NCI-H2171 (cell line): ENCODE measurements at places on chromosomes 4 and X.

DNA sequence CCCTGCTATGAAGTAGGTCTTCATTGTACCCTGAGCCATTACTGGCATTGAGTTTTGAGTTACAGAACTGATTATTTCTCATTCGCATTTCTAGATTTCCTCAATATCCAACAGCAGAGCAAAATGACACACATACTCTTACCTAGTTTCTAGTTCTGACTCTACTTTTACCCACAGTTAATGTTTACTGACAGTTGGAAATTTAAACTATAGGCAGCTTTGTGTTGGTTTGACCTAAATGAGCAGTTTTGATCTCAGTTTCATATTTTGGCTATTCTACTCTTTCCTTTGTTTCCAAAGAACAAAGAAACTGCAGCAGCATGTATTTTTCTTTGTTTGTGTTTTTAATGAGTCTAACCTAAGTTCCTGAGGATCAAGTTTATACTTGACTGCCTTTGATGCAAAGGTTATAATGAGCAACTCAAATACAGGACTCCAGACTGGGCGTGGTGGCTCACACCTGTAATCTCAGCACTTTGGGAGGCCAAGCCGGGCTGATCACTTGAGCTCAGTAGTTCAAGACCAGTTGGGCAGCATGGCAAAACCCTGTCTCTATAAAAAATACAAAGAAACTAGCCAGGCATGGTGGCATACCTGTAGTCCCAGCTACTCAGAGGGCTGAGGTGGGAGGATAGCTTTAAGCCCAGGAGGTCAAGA lies 30.4 kb downstream of the TXK start:
- no peak for DNase-seq

- DNase-seq, result no peak
Observed at GRCh38 chr4:161817914-161818313, 345.9 kb downstream of the FSTL5 start.

DNA sequence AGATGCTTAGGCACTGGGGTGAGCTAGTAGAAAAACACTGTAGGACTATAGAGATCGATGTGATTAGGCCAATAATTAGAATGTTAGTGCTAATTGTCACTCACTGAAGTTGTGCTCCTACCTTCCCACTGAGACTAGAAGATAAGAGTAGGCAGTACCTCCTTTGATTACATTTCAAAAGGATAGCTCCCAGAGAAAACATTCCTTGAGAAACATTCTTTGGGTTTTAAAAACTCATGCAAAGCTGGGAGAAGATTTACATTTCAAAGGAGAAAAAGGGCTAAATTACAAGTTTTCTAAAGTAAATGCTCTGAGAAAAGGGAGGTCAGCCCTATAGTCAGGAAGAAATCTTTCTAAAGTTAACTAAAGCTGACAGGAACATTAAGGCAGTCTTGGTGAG lies 860.3 kb upstream of the NDST4 start:
- no peak for DNase-seq

- DNase-seq, result no peak
Observed at GRCh38 chr4:28093071-28093470, 1232.4 kb downstream of the STIM2 start.

- DNase-seq, result no peak
Observed at GRCh38 chrX:101676571-101676970, 16.9 kb upstream of the ARMCX2 start.

DNA sequence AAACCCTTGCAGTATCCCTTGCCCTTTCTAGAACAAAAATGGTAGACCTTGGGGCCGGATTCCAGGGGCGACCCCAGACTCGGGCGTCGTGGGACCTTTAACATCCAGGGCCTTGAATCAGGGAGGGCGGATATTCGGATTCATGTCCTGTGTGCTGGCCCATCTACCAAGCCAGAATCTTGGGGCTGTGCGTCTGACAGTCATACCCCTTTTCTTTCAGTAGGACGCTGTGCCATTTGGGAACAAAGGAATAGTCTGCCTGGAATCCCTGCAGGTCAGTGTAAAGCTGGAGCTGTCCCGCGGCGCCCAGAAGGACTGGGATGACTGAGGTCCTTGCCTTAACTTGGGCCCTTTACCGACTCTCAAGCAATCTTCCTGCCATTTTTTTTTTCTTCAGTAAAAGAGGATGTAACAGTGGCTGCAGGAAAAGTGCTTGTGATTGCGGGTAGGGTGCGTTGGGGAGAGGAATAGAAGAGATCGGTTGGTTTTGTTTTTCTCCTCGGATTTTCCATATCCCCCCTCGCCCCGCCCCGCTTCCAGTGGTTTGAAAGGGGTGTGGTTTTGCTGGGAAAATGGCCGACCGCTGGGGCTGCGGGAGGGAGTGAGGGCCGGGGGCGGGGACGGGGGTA lies 518 bp downstream of the ARMCX1 start:
- DNase-seq, result no peak

- DNase-seq, result no peak
Observed at GRCh38 chrX:87064502-87064901, 453.1 kb upstream of the KLHL4 start.

DNA sequence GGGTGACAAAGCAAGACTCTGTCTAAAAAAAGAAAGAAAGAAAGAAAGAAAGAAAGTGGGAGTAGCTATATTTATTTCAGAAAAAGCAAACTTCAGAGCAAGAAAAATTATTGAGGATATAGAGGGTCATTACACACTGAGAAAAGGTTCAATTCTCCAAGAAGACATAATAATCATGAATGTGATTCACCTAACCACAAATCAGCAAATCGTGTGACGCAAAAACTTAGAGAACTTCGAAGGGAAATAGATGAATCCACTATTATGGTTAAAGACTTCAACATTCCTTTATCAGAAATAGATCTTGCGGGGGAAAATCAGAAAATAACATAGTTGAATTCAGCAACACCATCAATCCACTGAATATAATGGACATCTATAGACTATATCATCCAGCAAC lies 219.3 kb upstream of the LDB2 start:
- no peak for DNase-seq

GRCh38 chrX:141220342-141221008 lies 21.8 kb downstream of the SPANXC start:
- DNase-seq, result no peak

GRCh38 chr4:56388306-56388705 lies 1.0 kb upstream of the AASDH start:
- DNase-seq, result no peak

DNA sequence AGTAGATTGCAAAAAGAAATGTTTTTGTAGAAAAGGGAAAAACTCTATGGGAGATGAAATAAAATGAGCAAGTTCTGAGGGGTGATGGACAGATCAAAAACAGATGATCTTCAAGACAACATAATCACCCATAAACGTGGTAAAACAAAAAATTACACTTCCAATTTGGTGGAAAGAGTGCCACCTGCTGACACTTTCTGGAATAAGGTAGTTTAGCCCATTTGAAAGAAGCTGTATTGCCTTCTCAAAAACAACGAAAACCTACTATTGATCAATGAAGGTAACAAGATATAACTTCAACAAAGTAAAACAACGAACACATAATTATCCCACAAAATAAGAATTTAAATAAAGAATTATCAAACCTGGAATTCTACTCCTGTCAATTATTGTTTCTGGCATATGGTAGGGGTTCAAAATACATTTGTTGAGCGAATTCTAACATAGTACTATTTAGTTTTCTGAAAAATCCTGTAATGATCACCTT lies 2.5 kb downstream of the COQ2 start:
- DNase-seq, result peak; percentile 1

- DNase-seq, result no peak
Observed at GRCh38 chr4:78592088-78592783, 40.7 kb downstream of the ANXA3 start.

GRCh38 chrX:154443992-154444754 lies at the start of gene FAM50A:
Gene FAM50A (plus strand): TSS chrX:154444141. CDS start chrX:154444236, 95 bp downstream.
- peak; percentile 44 for DNase-seq

- DNase-seq, result no peak
Observed at GRCh38 chrX:112759512-112759911, 79.8 kb upstream of the LHFPL1 start.

DNA sequence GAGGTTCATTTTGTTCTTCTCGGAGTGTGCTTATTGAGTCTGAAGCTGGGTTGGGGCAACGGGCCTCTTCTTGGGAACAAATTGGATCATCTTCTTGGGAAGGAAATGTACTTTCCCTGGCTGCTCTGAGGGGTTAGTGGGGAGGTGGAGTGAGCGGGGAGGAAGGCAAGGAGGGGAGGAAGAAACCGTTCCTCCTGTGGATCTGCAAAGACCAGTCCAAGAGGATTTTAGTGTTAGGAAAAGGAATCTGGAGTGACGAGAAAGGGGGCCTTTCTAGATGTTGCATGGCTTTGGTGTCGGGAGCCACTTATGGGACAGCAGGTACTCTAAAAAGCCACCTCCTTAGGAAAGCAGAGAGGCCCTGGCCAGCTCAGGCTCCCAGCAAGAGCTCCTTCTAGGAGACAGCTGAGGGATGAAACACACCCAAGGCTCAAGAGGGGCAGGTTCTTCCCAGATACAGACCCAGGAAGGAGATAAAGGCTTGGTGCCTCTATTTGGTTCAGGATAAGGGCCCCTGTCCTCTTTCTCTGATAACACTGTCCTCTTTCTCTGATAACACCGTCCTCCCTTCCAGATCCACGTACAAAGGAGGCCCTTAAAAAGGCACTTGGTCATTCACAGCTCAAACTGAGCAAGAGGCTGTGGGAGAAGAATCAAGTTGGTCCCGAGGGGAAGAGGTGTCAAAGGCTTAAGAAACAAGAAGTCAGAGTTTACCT lies 451 bp downstream of the SOD3 start:
- DNase-seq, result no peak

DNA sequence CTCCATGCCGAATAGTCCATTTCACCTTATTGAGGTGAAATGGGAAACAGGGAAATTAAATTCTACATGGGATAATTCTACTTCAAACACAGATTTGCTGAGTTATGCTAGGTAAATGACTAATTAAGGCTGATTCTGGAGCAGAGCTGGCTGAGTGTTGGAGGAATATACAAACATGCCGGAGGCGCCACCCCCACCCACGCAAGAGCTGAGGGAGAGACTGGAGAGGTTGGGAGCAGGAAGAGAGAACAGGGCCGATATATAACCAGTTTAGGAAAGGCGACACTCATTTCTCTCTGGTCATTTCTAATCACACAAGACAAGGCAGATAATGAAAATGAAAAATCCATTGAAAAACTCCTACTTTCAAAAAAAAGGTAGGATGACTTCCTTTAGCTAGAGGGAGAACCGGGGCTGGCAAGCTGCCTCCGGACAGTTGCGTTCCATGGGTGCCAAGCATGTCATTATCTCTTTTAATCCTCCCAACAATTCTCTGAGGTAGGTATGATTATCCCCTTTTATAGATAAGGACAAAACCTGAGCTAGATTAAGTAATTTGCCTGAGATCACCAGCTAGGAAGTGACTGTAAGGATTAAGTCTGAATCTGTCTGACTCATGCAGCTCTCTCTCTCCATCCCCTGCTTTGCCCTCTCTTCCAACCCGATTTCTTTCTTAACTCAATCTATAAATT lies 27.6 kb upstream of the CFAP299 start:
- no peak for DNase-seq

GRCh38 chrX:8971116-8971515 lies 62.8 kb downstream of the FAM9B start:
- DNase-seq, result no peak

DNA sequence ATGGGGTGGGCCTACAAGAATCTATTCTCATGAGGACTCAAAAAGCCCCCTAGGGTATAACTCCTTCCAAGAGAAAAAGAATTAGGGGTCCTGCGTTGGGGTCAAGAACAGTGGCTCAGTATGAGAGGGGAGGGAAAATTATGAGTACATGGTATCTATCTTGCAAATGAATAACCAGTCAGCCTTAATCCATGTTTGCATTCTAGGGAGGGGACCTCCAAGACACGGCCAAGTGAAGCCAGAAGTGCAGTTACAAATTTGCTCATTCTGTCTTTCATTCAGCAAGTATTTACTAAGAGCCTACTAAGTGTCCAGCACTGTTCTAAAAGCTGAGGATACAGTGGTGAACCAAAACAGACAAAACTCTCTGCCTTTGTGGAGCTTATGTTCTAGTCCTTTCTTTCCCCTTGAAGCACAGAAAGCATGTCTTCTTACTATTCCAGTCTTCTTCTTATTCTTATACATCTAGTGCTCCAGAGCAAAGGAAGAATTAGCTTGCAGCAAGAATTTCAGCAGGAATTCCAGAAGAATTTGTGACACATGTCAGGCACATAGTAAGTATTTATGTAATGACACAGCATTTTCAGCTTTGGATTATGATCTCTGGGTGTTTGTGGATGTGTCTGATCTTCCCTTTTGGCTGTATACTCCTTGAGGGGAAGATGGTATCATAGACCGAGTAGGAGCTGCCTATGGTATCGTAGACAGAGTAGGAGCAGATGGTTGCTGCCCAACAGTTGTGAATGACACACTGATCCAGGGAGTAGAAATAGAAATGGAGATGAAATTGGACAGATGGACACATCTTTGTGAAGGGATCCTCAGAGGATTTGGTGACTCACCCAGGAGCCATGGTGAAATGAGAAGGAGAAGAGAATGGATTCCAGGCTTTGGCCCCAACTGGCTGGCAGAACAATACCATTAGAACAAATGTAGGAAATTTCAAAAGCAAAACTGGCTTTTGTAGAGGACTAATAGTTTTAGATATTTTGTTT lies 75.9 kb downstream of the COQ2 start:
- no peak for DNase-seq

- DNase-seq, result peak; percentile 60
Observed at GRCh38 chrX:153947009-153947769, 2.7 kb upstream of the RENBP start.

GRCh38 chrX:132842460-132843238 lies 115.8 kb downstream of the HS6ST2 start:
- no peak for DNase-seq

GRCh38 chr4:70651864-70652506 lies 14.3 kb downstream of the JCHAIN start:
- peak; percentile 2 for DNase-seq

DNA sequence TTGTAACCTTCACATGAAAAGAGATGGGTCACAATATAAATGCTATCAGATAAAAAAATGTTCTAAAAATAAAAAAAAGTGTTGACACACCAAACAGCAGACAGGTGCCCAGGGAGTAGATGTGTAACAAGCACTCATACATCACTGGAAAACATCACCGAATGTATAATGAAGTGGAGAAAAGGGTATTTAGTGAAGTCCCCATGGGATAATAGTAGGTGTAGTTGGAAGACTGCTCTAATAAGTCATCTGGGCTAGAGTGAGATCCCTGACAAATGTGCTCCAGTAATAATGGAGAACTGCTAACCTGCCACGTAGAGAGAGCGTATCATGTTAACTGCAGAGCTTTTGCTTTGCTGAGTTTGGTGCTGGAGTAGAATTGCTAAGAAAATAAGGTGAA lies 152.0 kb downstream of the GRIA2 start:
- no peak for DNase-seq

DNA sequence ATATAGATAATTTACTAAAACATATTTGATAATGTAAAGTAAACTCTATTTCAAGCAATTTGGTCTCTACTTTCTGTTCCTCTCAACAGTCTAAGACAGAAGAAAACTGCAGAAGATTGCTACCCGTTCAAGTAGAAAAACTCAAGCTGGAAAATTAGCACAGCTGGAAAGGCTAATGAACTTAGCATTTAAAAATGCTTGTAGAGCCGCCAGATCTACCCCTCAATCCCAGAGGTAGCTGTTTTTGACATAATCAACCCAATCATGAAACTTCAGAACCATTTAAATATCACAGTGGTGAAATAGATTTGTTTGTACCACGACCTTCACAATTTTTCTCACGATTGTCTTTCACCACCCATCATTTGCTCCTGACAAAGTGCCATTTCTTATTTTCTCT lies 479.5 kb downstream of the SPRY1 start:
- no peak for DNase-seq
